ENCODE measurements at places on chromosomes 1 and 21.

DNA sequence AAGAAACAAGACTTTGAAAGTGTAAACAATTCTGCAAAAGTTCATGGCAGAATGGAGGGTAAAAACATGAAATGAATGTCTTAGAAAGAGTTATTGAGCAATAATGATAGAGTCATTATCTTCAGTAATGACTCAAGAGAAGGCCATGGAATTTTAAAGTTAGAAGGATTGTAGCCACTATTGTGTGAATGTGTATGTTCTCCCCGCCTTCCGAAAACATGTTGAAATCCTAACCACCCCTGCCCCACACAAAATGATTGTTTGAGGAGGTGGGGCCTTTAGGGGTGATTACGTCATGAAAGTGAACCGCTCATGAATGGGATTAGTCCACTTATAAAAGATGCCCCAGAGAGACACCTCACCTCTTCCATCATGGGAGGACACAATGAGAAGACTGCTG is 93.8 kb upstream of the CCDC190 start:
- DNase-seq, result peak; percentile 20

GRCh38 chr1:78072216-78072615 is 26.4 kb downstream of the GIPC2 start:
- DNase-seq, result peak; percentile 25

DNA sequence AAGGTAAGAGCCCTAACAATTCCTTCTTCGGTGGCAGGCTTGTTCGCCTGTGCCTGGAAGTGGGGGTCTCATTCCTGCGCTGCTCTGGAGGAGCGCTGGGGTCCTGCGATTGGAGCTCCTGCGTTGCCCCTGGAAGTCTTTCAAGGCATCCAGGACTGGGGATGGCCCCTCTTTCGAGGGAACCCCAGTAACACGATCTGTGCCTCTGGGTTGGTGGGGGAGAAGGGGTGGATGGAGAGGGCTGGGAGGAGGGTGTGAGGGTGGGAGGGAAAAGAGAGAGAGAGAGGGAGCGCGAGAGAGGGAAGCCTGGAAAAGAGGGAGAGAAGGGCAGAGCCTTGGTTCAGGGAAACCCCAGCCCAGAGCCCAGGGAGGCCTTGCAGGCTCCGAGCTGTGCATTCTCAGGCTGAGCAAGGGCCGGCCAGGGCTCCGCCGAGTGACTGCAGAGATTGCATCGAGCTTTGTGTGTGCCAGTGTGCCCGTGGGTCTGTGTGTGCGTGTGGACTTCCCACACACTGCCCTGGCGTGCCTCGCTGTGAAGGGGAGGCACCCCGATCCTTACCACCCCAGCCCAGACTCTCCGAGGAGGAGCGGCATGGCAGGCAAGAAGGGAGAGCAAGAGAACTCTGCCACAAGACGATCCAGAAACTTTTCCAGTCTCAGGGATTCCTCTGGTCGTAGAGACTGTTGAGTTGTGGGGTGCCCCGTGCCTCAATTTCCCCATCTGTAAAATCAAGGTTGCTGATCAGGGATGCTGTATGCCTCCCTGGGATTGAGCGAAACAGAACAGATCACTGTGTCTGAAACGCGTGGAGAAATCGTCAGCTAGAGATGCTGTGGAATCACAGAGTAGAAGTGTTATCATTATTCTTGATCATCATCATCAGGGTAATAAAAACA is 619 bp downstream of the BCL9 start:
- peak; percentile 15 for DNase-seq

DNA sequence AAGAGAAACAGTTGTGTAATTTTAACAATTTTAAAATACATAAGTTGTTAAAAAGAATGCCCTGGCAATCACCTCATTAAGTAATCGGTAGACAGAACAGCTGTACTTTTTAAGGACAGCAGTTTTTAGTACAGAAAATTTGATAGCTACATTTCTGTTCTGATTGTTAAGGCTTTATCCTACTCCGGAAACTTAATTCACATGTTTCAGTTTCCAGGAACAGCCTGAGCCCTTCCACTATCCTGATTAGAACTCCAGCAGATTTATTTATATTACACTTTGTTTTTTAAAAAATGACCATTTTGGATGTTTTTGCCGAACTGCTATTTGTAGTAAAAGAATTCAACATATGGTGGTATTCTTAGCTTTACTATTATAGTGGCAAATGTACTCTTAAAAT is 8.7 kb downstream of the PRRC2C start:
- DNase-seq, result no peak

GRCh38 chr1:188499690-188500089 is 1670.9 kb downstream of the PLA2G4A start:
- no peak for DNase-seq

DNA sequence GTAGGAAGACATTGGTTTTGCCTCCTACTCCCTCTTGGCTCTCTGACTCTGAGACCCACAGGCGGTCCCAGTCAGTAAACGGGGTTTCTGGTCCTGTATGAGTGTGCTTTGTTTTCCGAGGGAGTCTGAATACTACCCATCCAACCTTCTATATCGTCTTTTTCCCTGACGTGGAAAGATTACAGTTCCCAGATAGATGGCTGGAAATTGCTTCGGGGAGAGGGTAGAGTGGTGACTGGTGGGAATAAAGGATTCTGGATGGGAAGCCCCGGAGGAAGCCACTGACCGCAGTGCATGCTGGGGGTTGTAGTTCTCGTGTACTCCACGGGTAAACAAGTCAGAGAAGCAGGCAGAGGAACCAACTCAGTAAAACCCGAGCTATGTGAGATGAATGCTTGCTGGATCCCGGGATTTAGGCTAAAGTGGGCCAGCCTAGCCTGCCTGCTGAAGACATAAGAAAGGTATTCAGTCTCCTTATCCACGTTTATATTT is 66.2 kb upstream of the IRF2BP2 start:
- peak; percentile 86 for DNase-seq

GRCh38 chr1:40183055-40183710 is 22.0 kb downstream of the RLF start:
- DNase-seq, result no peak

DNA sequence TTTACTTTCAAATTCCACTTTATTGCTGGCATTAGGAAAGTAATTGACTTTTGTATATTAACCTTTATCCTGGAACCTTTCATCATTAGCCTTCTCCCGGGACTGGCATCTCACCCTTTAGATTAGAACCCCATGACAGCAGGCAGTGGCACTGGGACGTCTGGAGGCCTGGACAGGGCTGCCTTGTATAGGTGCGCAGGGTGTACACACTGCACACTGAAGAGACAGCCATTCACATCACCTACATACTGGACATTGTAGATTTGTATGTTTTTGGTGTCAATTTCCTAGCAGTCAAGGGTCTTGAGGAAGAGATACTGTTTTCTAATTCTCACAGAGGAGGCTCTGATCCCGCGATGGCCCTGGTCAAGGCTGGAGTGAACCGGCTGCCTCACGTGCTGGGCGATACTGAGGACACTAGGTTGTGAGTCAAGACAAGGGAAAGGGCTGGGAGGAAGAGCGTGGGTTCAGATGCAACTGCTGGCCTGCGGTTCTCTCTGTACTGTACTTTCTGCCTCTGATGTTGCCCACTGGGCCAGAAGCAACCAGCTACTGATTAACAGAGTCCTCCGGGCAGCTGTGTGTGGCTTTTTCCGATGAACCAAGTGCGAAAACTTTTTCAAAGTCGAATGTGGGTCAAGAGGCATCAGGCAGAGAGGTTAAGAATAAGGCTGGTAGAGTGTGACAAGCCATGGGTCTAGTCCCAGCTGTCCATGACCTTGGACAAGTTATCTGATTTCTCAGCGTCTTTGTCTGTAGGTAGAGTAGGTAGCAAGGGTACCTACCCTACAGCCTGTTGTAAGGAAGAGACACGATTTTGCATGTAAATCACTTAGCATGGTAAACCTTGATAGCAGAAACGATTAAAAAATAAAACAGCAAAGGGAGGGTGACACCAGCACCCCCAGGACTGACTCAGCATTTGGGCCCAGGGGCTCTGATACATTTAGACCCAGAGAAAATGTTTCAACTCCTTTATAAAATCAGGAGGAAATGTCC is 38.2 kb upstream of the SLC25A33 start:
- DNase-seq, result no peak

DNA sequence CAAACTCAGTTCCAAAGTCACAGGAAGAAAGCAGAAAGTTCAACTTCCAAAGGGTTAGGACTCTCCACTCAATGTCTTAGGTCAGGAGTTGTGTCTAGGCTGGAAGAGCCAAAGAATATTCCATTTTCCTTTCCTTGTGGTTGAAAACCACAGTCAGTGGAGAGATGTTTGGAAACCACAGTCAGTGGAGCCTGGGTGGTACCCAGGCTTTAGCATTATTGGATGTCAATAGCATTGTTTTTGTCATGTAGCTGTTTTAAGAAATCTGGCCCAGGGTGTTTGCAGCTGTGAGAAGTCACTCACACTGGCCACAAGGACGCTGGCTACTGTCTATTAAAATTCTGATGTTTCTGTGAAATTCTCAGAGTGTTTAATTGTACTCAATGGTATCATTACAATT is 11.7 kb downstream of the ATF3 start:
- no peak for DNase-seq

DNA sequence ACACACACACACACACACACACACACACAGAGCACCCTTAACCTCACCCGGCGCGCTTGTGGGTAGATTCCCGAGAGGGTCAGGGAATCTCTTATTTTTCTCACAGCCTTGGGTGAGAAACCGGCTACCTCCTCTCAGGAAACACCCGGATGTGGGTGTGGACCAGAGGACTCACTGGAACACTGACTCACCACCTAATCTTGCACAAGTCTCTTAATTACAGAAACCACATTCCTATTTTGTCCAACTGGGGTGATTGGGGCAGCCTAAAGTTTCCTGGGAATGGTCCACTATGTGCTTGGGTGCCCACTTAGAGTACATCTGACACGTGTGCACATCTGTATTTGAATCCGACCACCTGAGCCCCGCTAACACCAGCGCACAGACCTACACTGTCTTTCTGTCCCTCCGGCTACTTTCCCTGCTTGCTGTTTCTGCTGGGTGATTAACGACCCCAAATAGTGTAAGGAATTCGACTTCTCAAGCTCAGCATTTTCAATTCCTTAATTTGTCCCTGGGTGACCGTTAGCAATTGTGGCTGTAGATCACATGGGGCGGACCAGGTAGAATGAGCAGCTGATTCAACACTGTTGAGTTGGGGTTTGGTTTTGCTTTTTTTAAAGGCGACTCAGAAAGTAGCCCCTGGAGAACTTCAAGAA is 14.0 kb upstream of the TBX15 start:
- DNase-seq, result peak; percentile 92

GRCh38 chr1:202698276-202698675 is 12.0 kb downstream of the SYT2 start:
- DNase-seq, result no peak

DNA sequence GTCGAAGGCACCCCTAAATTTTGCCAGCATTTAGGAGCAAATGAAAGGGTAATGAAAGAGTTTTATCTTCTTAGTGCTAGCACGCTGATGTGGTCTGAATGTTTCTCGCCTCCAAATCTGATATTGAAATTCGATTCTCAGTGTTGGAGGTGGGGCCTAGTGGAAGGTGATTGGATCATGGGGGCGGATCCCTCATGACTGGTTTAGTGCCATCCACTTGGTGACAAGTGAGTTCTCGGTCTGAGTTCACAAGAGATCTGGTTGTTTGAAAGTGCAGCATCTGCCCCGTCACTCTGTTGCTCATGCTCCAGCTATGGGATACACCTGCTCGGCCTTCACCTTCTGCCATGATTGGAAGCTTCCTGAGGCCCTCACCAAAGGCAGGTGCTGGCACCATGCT is 75.1 kb upstream of the ZBTB40 start:
- no peak for DNase-seq

DNA sequence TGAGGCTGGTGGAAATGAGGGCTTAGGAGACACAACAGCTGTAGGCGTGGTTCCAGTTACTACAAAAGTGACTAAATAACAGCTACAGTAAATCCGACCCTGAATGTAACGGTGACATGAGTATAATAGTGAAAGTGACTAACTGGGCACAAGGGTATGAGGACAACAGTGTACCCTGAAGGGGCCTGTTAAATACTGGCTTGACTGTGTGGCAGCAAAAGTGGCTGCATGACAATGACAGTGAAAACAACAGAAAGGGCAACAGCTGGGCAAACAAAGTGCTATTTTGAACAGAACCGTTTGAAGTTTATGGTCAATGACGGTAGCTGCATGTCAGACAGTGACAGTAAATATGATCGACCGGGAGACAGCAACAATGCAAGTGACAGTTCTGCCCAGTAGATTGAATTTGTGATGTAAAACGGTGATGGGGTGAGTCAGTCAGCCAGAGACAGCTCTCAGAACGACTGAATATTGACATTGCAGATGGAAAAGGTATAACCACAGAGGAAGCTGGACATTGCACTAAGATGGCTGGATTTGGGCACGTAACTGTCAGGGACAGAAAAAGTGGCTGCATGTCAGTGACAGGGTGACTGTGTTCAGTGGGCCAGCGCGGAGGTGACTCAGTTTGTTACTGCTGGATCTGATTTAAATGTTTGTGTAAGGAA is 1.2 kb upstream of the ZBTB40 start:
- no peak for DNase-seq

DNA sequence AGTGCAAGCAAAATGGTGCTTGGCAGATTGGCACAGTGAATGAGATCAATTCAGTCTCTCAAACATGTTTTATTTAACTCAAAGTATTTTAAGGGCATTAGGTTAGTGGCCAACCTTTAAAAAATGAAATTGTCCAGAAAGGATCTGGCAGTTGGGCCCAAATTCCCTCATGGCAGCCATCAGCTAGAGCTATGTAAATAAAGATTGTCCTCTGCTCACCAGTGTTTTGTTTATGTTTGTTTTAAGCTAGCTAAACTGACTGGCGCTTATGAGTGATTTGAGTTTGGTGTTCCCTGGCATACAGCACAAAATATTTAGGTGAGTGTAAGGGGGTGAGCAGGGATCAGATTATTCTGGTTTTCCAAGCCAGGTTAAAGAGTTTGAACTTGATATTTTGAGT is 18.1 kb downstream of the HDAC1 start:
- no peak for DNase-seq

Measured in foreskin fibroblast (primary cell).